ENCODE measurements at places on chromosomes 6 and 20. TPM values are rescaled to one million over a fixed set of nuclear protein-coding genes. Genes with fewer than 3 reads are reported as not detected.

DNA sequence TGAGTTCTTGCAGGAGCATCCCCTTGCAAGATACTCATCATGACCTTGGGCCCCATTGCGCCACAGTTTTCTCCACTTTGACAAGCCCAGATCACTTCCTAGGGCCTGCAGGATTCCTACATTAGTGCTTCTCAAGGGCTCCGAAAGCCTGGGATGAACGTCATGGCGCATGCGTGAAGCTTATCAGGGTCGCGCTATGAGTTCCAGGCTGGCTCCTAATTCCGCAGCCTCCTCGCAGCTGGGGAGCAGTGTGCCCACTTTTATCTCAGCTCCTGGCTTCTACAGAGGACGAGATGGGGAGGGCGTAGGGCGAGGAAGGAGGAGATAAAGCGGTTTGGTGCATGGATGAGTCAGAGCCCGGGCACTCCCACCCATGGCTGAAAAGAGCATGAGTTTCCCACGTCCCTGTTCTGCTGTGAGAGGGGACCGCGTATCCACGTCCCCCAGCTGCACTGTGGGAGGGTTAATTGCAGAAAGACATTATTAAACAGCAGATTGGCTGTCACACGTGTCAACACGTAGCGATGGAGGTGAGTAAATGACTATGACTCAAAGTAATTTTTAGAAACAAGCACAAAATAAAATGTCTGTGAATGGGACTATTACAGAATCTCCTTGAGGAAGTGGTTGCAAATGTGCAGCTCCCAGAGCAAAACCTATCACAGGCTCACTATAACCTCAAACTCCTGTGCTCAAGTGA, 72.9 kb upstream of the DSP start:
- DNase-seq, result no peak

DNA sequence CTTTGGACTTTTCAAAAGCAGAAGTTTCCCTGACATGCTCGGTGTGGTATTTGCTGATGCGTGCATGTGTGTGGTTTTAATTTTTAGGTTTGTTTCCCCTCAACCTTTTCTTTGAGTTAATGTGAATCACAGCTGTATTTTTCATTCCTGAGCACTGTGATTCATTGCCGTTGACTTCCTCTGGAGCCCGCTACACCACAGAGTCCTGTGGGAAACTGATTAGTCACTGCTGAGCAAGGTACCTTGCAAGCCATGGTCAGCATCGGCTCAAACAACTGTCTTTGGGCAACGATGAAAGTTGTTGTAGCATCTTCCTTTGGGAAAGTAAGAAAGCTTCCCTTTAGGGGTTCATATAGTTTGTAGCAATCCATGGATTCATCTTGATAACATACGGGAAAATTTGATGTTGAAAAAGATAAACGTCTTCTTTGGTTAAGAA, 57.5 kb downstream of the RIN2 start:
- peak; percentile 41 for DNase-seq

DNA sequence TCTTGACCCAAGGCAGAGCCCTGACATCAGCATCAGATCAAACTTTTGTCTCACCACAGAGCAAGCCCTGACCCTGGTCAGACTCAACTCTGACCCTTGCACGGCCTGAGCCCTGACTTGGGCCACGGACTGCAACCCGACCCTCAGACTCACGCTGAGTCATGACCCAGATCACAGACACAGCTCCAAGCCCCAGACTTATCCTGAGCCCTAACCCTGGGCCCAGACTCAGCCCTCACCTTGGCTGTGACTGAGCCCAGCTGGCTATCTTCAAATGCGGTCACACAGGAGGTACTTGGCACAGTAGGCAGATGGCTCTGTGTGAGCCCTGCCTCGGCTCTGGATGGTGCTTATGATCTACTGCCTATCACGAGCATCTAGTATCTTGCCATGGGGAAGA, 602.3 kb downstream of the PTPRT start:
- DNase-seq, result no peak

DNA sequence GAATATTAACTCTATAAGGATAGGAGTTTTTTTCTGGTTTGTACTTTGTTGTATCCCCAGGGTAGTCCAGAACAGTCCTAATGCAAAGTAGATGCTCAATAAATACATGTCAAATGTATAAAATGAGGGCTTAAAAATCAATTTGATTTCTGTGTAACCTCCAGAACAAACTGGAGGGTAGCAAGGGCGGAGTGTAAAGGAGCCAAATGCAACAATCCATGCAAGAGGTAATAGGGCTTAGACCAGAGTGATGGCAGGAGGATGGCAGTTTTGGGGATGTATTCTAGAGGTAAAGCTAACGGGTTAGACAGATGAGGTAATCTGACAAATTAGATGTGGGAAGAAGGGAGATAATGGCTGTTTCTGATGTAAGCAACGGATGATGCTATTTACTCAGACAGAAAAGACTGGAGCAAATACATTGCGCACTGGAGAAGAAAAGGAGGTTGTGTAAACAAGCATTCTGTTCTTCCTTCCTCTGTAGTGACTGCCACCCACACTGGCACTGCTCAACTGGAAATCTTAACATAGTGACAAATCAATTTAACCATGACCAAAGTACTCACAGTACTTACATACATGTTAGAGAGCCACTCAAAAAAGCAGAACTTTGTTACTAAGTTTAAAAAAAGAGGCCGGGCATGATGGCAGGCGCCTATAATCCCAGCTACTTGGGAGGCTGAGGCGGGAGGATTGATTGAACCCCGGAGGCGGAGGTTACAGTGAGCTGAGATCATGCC, 2.0 kb downstream of the ZNF318 start:
- DNase-seq, result peak; percentile 39

GRCh38 chr6:90068264-90068663, 174.0 kb downstream of the GJA10 start:
- no peak for DNase-seq

GRCh38 chr6:87705070-87705691, 3.1 kb upstream of the AKIRIN2 start:
- DNase-seq, result no peak

- DNase-seq, result no peak
Measured at GRCh38 chr6:124947971-124948451, 14.2 kb upstream of the RNF217 start.

Gene TDRD6
- total RNA-seq, result 4.5 TPM

DNA sequence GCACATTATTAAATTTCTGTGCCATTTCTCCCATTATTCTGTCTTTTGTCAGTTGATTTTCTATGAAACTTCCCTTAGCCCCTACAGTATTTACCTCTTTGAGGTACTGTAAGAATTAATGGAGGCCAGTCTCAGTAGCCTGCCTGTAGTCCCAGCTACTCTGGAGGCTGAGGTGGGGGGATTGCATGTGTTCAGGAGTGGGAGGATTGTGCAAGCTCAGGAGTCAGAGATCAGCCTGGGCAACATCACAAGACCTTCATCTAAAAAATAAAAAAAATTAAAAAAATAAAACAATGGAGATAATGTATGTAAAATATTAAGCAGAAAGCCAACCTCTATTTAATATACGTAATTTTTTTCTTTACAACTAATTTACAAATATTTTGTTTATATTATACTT, 77.8 kb downstream of the OR2B2 start:
- DNase-seq, result no peak

Gene FOXC1
- not detected for total RNA-seq

Gene IFNGR1
- 23.6 TPM for total RNA-seq

- DNase-seq, result no peak
Measured at GRCh38 chr6:18022398-18023231, 35.2 kb upstream of the KIF13A start.

GRCh38 chr20:63205896-63206295, 10.0 kb downstream of the YTHDF1 start:
- no peak for DNase-seq

- DNase-seq, result no peak
Measured at GRCh38 chr6:170439366-170440361, 113.4 kb downstream of the PSMB1 start.

Gene PDYN
- total RNA-seq, result not detected

GRCh38 chr20:43408848-43409576, 48.7 kb upstream of the SRSF6 start:
- DNase-seq, result peak; percentile 40

Gene KCNQ5
- total RNA-seq, result 25.8 TPM

DNA sequence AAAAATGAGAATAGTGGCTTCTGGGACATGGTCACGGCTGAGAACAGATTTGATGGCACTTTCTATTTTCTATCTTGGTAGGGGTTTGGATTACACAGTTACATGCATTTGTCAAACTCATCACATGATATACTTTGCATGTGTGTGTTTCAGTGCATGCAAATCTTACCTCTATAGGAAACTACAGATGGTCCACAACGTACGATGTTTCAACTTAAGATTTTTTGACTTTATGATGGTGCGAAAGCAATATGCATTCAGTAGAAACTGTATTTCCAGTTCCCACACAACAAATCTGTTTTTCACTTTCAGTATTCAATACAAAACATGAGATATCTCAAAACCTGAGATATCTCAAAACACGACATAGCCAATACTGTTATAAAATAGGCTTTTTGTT, 231.8 kb upstream of the SPTLC3 start:
- DNase-seq, result no peak

Gene MUC21
- not detected for total RNA-seq

DNA sequence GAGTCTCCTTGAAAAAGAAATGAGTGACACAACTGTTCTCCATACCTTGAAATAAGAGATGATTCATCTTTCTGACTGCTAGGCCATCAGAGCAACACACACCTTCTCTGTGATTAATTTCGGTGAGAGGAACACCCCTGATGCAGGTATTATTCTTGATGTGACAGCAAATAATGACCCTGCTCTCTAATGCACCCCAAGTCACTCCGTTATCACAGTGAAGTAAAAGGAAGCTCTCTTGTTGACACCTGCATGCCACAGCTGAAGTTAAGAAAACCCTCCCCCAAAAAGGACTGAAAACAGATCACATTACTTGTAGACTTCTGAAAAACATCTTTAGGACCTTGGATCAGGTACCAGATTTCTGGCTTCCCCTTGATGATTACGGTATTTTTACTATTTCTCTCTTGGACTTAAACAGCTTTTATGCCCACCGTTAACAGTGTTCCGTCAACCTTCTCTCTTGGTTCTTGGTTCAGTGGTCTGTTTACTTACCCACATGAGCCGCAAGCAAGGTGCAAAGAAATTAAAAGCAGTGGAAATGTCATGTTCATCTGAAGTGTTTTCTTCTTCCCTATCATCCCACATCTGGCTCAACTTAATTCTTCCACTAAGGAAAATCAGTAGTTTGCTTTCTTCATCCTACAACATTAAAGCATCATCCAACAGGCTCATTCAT, 249.7 kb downstream of the GMPR start:
- no peak for DNase-seq

DNA sequence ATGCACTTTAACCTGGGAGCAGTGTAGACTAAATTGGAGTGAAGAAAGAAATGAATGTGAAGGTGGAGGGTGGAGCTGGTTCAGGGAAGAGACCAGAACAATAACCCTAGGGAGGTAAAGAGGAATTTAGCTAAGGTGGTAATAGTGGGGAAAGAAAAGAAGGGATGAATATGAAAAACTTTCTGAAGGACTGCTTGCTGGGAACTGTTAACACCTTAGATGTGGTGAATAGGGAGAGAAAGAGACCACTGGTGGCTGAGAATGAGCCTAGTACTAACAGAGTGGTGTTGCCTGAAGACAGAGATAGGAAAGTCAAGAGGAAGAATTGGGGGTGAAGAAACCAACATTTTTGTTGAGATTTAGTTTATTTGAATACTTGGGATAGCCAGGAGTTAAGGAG, 78.4 kb upstream of the HS3ST5 start:
- DNase-seq, result no peak

- no peak for DNase-seq
Measured at GRCh38 chr6:85191656-85192055, 258.2 kb upstream of the NT5E start.

- DNase-seq, result no peak
Measured at GRCh38 chr6:39576556-39577303, 148.5 kb downstream of the KIF6 start.

- DNase-seq, result no peak
Measured at GRCh38 chr6:163260111-163260895, 154.2 kb upstream of the QKI start.

DNA sequence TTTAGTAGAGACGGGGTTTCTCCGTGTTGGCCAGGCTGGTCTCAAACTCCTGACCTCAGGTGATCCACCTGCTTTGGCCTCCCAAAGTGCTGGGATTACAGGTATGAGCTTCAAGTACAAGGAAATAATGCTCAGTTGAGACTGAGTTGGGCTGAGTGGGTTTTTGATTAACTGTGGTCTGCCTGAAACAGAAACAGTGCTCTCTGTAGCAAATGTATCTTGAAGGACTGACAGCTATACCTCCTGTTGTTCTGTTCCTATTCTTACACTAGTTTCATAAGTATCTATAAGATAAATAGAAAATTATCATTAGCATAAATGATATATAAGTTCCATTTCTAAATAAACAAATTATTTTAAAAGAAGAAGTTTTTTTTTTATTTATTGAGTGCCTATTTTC, 142.8 kb upstream of the PTPRK start:
- no peak for DNase-seq

DNA sequence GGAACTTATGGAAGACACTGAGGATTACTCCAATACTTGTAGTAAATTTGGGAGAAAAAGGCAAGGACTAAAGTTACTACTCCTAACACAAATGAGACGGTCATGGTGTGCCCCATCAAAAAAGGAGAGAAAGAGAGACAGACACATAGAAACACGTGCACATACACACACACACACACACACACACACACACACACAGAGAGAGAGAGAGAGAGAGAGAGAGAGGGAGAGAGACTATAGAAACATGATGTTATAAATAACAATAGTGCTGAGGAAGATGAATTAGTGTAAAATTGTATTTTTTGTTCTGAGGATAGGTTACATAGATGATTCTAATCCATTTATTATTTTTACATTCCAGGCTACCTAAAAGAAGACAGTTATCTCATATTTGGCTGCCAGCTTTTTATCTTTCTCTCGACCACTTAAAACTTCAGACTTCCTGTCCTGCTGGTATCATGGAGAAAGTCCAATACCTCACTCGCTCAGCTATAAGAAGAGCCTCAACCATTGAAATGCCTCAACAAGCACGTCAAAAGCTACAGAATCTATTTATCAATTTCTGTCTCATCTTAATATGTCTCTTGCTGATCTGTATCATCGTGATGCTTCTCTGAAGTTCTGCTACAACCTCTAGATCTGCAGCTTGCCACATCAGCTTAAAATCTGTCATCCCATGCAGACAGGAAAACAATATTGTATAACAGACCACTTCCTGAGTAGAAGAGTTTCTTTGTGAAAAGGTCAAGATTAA, 10.5 kb downstream of the PLN start:
- DNase-seq, result no peak

Gene NRSN1
- total RNA-seq, result not detected

- no peak for DNase-seq
Measured at GRCh38 chr20:3782597-3782996, 1.3 kb upstream of the SPEF1 start.

- no peak for DNase-seq
Measured at GRCh38 chr6:150099953-150100352, 31.0 kb upstream of the ULBP3 start.

GRCh38 chr6:155378276-155378675, 64.0 kb upstream of the TFB1M start:
- DNase-seq, result no peak

Gene SPATA25
- total RNA-seq, result 5.8 TPM

Measured in OCI-LY7 (cell line).